ENCODE measurements at places on chromosomes 5 and 9.

DNA sequence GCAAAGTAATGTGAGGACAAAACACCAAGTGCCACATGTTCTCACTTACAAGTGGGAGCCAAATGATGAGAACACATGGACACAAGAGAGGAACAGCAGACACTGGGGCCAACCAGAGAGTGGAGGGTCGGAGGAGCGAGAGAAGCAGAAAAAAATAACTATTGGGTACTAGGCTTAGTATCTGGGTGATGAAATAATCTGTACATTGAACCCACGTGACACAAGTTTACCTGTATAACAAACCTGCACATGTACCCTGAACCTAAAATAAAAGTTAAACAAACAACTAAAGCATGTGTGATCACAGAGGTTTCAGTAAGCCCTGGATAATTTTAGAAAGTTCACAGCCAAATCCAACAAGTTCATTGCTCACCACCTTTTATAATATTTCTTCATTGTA lies 160.1 kb downstream of the TENT4A start:
- no peak for DNase-seq

DNA sequence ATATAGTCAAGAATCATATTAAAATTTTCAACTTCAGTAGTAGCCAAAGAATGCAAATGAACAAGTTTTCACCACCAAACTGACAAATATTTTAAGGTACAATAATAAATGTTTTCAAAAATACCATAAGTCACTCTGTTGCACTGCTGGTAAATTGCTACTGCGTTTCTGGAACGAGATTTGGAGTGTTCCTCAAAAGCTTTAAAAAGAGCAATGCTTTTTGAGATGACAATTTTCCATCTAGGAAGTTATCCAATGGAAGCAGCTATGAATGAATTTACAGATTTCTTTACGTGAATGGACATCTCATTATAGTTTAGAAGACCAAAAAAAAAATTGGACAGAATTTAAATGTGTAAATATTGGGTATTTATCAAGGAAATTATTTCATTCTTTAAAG lies 173.2 kb upstream of the OR13F1 start:
- no peak for DNase-seq

GRCh38 chr5:139861021-139861888 lies 65.6 kb downstream of the PSD2 start:
- no peak for DNase-seq

GRCh38 chr5:112586596-112587062 lies 151.1 kb upstream of the APC start:
- no peak for DNase-seq

DNA sequence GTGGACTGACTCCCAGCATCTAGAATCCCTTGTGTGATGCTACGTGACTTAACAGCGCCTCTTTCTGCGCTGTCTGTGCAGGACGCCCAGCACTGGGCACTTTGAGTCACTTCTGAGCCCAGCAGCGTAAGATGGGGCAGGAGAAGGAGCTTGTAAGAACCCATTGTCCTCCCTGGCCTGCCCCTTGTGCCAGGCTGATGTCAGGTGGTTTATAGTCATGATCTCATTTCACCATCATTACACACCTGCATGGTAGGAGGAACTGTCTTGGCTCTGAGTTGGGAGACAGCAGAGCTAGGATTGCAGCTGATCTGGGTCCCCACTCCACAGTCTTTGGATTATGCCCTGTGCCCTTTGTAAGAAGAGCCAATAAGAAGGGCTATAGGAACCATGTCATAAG lies 12.2 kb downstream of the ERGIC1 start:
- DNase-seq, result no peak

DNA sequence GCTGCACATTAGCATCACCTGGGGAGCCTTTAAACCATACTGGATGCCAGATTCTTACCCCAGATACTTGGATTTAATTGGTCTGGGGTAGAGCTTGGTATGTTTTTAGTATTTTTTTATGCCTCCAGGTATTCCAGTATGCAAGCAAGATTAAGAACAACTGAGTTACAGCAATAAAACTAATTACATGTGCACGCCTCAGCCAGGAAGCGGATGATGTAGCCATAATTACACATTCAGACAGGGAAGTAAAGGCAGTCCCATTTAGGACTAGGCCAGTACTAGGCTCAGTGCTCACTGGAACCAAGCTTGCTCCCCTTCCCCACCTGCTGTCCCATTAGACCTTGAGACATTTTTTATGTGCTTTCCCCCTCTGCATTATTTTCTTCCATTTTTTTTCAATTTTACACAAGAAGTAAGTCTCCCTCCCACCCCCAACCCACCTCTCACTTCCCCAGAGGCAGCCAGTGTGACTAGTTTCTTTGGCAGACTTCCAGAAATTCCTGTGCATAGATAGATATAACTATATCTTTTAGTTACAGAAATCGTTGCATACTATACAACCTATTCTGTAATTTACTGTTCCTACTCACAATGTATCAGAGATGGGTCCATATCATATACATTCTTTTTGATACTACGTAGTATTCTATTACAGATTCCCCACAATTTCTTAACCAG lies 7.1 kb upstream of the GNAQ start:
- DNase-seq, result no peak

DNA sequence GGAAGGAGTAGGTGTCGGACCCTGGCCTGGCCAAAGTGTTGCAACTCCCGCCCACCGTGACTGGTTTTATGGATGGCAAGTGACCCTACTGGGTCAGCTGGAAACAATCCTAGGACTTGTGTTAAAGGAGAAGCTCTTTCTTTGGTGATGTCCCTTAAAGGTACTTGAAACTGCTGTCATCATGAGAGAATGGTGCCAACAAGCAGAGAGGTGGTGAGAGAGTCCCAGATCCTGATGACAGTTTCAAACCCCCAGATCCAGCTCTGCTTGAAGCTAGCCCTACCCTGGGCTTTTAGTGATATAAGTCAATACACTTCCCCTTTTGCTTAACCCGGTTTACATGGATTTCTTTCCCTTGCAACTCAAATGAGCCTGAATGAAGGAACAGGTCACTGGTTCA lies 72.5 kb upstream of the UBTD2 start:
- no peak for DNase-seq

DNA sequence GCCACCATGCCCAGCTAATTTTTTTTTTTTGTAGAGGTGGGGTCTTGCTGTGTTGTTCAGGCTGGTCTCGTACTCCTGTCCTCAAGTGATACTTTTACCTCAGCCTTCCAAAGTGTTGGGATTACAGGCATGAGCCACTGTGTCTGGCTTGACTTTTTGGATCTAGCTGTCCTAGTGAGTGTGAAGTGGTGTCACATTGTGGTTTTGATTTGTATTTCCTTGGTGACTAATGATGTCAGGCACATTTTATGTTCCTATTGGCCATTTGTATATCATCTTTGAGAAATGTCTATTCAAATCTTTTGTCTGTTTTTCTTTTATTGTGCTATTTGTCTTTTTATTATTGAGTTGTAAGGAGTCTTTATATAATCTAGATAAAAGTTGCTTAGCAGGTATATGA lies 53.5 kb upstream of the MCCC2 start:
- DNase-seq, result no peak

- no peak for DNase-seq
Measured at GRCh38 chr9:109072821-109073435, 46.8 kb downstream of the TMEM245 start.

DNA sequence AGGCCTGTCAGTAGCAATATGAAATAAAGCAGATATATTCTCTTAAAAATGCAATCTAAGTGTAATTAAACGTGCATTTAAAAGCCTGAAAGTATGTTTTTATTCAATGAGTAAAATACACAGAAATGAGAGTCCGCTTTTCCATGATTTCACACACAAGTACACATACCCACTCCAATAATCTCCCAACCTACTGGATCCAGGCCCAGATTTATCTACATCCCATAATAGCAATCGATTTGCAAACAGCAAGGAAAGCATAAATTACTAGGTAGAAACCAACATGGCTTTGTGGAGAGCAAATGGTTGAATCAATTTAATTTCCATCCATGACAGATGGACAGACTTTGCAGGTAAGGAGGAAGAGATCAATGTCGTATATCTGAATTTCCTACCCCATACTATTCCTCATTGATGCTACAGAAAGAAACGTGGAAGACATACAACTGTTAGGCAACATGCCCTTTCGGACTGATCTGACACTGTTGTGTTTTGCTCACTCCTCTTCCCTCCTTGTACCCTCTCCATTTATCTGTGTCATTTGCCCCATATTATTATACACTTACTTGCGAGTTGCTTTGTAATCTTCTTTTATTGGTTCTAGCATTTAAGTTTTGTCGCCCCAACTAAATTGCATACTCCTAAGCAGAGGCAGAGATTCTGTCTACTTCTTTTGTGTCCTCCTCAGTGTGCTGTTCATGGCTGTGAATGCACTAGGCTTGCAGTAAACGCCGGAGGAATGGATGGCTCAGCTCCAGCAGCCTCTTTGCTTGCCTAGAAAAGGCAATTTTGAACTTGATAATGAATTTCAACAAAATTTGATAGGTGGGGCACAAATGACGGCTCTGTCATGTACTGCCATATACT lies 133.6 kb downstream of the NFIB start:
- DNase-seq, result no peak

- no peak for DNase-seq
Measured at GRCh38 chr9:93105620-93106019, 9.6 kb downstream of the CARD19 start.

GRCh38 chr5:35171078-35171477 lies 59.2 kb downstream of the PRLR start:
- no peak for DNase-seq

GRCh38 chr9:93031629-93032430 lies 26.7 kb upstream of the SUSD3 start:
- no peak for DNase-seq

DNA sequence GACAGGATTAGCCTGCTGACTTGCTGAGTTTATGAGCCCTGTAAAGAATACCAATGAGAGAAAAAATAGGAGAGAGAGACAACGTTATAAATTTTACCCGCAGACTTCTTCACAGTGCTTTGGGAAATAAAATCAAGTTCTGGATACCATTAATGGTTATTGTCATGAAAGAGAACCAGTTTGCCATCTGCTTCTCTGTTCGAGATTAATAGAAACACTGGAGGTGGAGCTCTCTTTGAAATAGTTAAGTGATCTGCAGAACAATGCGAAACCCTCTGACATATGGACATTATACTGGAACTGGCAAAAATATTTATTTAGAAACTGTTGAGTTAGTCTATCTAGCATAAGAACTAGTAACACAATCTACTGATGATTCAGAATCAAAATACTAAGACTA lies 500.7 kb downstream of the CDH12 start:
- DNase-seq, result no peak

DNA sequence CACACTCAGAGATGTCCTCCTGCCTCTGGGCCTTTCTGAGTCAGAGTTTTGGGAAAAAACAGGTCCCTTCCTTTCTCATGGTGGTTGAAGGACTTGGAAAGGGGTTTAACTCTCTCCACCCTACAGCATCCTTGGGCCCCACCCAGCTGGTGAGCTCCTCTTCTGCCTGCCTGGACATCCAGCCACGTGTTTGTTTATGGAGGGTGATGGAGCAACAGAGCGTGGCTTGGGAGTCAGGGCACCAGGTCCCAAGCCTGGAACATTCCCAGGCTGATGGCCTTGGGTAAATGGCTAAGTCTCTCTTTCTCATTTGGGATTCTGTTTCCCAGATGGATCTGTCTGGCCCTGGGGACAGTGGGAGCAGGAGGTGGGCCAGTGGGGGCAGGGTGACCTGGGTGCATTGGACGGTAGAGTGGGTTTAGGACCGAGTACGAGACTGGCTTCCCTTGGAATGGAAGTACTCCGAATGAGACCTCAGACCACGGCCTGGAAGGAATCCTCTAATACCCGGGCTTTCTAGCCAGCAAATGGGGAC lies 141.1 kb upstream of the IRX2 start:
- no peak for DNase-seq

DNA sequence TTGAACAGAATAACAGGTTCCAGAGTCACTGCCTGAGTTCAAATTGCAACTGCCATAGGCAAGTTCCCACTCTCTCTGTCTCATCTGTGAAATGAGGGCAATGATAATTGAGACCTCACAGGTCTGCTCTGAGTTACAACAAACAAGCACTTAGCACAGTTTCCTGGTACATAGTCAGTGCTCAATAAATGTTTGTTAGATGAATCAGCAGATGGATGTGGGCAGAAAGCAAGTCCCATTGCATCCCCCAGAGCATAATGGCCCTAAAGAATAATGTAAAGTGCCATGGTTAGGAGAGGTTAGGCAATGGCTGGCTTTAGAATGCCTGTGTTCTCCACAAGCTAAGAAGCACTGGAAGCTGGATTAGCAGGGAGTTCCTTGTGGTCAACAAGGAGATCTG lies 136.5 kb upstream of the LARP1 start:
- no peak for DNase-seq

GRCh38 chr5:43231977-43232376 lies 40.0 kb downstream of the NIM1K start:
- DNase-seq, result no peak

DNA sequence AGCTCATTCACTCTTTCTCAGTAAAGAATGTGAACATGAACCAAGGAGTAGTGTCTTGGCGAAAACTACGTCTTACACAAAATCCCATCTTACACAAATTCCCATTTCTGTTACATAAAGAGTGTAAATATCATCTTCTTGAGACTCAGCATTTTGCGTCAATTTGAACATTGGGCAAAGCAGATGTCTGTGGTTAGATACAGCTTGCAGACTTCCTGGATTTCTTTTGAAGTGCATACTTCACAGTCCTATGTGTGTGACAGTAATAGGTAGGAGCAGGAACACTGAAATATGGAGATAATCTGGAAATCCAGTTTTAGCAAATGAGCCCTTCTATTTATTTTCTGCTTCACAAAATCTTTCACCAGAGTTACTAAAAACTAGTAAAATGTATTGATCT lies 58.8 kb downstream of the C6 start:
- no peak for DNase-seq

GRCh38 chr9:21679432-21679831 lies 123.0 kb upstream of the MTAP start:
- no peak for DNase-seq

GRCh38 chr9:113996531-113997001 lies 81.5 kb downstream of the AMBP start:
- DNase-seq, result no peak

DNA sequence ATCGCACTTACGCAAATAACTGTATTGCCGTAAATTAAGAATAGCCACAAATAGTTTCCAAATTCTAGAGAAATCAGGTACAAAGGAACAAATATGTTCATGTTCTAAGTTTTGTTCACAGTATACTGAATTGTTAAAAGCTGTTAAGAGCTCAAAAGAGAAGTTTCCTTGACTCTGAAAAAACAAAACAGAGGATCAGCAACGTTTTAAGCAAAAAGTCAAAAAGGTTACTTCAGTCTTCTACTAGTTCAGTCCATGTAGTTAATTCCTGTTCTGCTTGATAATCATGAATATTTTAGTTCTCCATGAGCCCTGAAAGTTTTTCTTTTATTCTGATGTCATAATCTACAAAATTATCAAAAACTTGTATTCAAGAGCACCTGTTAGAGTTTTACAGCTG lies 128.6 kb upstream of the MAST4 start:
- DNase-seq, result no peak

- DNase-seq, result no peak
Measured at GRCh38 chr5:17763301-17763700, 129.0 kb downstream of the TAF11L14 start.

DNA sequence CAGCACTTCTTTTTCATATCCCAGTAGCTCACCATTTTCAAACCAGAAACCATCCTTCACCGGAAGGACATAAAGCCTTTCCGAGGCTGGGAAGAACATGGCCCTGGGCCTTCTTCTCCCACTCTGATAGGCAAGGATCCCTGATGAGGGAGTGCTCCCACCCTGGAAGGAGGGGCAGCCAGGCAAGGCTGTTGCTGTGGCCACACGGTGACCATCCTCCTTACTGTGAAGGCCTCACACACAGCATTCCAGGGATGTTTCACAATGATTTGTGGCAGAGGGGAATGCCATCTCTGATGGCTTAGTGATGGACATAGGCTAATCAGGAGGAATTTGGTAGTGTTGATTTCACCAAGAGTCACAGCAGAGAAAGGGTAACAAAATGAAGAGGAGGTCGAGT lies 130.7 kb downstream of the ADAMTS12 start:
- no peak for DNase-seq

All from stimulated activated CD8-positive, alpha-beta memory T cell treated with anti-CD3 and anti-CD28 coated beads, Interleukin-4, amount 100 ng/mL, for 1 hour (primary cell).